ENCODE measurements at places on chromosomes 13 and 19. TPM values are rescaled to one million over a fixed set of nuclear protein-coding genes. Genes with fewer than 3 reads are reported as not detected.

- no peaks in the 10 kb centered on the region for H3K36me3 ChIP-seq
- no peaks in the 10 kb centered on the region for H3K4me1 ChIP-seq
- H3K4me3 ChIP-seq = no peak overlapping the region
- no peak for DNase-seq
- H3K27ac ChIP-seq = no peak overlapping the region
Observed at GRCh38 chr13:34578917-34579316, 363.2 kb upstream of the NBEA start.

GRCh38 chr13:33188093-33188882, 97.3 kb downstream of the STARD13 start:
- DNase-seq = no peak
- H3K4me1 ChIP-seq = peaks cover 7% of the 10 kb centered on the region
- peaks cover 28% of the 10 kb centered on the region for H3K27me3 ChIP-seq
- H3K4me3 ChIP-seq = no peak overlapping the region
- H3K27ac ChIP-seq = no peak overlapping the region

DCT gene
- total RNA-seq = 0.20 TPM

DNA sequence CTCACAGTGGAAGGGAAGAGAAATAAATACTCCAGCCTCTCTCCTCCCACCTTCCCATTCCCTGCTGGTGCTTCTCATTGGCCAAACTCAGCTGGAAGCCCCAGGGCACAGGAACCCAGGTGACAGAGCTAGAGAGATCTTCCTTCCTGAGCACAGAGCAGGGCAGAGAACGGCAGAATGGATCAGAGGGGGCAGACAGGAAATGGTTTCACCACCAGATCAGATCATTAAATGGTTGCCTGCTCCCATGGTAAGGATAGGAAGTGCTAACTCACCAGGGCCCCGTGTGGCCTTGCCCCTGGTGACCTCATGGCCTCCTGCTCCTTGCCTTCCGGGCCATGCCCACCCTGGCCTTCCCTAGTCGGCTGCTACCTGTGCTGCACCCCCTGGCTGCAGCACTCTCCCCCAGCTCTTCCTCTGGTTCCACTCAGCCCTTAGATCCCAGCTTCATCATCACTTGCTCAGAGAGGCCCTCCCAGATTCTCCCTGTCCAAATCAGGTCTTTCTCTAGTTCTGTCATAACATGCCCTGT, 108.7 kb downstream of the DPF1 start:
- no peak overlapping the region for H3K4me3 ChIP-seq
- no peaks in the 10 kb centered on the region for H3K27me3 ChIP-seq
- DNase-seq = no peak
- H3K27ac ChIP-seq = peak overlapping the region; percentile 47
- H3K36me3 ChIP-seq = no peaks in the 10 kb centered on the region
- peaks cover 12% of the 10 kb centered on the region for H3K4me1 ChIP-seq

GRCh38 chr13:33125821-33126570, 109.8 kb downstream of the KL start:
- H3K36me3 ChIP-seq = no peaks in the 10 kb centered on the region
- no peak overlapping the region for H3K4me3 ChIP-seq
- no peak overlapping the region for H3K27ac ChIP-seq
- H3K4me1 ChIP-seq = peaks cover 4% of the 10 kb centered on the region

DNA sequence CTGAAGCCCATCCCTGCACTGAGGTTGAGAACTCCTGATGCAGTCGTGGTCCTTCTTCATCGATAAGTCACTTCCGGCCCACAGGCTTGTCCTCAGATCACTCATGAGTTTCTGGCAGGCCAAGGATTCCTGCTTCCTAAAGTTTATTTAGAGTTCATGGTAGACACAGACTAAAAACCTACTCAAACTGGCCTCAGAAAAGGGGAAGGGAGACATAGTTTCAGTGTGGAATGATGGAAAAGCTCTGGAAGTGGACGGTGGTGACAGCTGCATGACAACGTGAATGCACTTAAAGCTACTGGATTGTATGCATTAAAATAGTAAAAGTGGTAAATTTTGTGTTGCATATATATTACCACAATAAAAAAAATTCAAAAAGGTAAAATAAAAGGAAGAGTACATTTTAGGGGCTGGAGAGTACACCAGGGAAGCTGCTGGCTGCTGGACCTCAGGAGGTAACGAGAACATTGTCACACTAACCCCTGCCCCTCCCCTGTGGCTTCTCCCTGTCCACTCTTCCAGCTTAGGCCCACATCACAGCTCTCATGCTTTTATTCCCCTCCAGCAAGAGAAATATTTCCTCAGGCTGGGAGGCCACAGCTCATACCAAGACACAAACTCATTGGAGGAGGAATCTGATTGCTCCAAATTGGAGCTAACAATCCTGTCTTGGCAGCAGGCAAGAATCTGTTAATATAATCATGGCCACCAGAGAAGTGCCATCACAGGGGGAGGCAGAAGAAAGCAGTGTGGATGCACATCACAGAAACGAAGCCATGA, 741.0 kb downstream of the UQCRFS1 start:
- H3K4me1 ChIP-seq = peaks cover 3% of the 10 kb centered on the region
- no peak overlapping the region for H3K4me3 ChIP-seq
- peak overlapping the region; percentile 19 for H3K27ac ChIP-seq

CGB1 gene
- not detected for total RNA-seq

ABCA7 gene
- 107 TPM for total RNA-seq

GRCh38 chr13:106186366-106187030, 349.0 kb downstream of the EFNB2 start:
- H3K27ac ChIP-seq = no peak overlapping the region
- no peak overlapping the region for H3K4me3 ChIP-seq
- no peaks in the 10 kb centered on the region for H3K27me3 ChIP-seq
- no peak for DNase-seq
- no peaks in the 10 kb centered on the region for H3K36me3 ChIP-seq

DNA sequence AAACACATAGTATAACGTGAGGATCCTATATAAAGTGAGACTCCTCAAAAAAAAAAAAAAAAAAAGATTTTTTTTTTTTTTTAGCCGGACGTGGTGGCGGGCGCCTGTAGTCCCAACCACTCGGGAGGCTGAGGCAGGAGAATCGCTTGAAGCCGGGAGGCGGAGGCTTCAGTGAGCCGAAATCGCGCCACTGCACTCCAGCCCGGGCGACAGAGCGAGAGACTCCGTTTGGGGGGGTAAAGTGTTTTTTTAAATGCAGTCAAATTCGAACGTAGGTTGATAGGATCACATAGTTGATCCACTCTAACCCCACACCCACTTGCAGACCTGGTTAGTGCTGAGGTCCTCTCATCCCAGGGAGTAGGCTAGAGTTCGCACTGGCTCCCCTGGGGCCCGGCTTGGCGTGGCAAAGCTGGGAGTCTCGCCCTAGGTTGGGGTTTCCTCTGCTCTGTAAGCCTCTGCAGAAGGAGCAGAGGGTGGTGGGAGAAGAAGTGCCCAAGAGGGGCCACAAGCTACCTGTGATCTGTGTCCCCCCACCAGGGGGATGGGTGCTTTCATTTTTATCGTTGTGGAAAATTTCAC, 6.5 kb downstream of the RNF225 start:
- H3K27ac ChIP-seq = peak overlapping the region; percentile 90
- peaks cover 6% of the 10 kb centered on the region for H3K27me3 ChIP-seq
- no peaks in the 10 kb centered on the region for H3K36me3 ChIP-seq
- peaks cover 19% of the 10 kb centered on the region for H3K4me1 ChIP-seq
- H3K4me3 ChIP-seq = peak overlapping the region; percentile 9

DKKL1 gene
- total RNA-seq = not detected

- H3K36me3 ChIP-seq = no peaks in the 10 kb centered on the region
- H3K27me3 ChIP-seq = no peaks in the 10 kb centered on the region
- no peak overlapping the region for H3K4me3 ChIP-seq
- no peak overlapping the region for H3K27ac ChIP-seq
- H3K4me1 ChIP-seq = no peaks in the 10 kb centered on the region
Observed at GRCh38 chr13:96792736-96793403, 201.4 kb downstream of the OXGR1 start.

DNA sequence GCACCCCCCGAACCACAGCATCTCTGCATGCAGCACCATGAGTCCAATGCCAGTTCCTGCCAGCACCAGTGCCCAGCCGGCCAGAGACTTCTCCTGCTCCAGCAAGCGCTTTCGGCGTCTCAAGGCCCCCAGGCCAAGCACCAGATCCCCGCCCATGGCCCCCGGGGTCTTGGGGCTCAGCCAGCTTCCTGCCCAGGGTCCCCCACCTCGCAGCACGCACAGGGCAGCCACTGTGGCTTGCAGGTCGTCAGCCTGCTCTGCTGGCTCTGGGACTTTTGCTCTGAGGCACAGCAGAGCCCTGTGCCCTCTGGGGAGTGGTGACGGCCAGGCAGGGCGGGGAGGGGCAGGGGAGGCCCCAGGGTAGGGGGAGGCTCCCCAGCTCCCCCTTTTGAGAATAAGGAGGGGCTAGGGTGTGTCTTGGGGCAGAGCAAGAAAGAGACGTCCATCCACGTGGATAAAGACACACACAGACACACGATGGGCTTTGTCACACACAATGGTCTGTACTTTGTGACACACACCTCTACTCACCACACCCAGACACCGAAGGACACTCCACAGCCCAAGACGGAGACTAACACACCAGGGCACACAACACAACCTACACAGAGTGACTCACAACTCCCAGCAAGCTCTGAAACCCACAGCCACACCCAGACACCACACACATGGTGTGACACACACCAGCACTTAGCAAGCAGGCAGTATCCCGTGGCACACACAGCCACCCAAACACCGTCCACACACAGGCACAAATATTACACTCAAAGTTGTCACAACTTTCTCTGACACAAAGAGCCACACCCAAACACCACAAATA, at the start of gene KCNN4:
Gene KCNN4, minus strand, starts transcription at position 268 of the 820 bp plus-strand sequence. Its CDS starts 112 bp downstream, at position 156.
- peak; percentile 47 for DNase-seq
- H3K36me3 ChIP-seq = peaks cover 3% of the 10 kb centered on the region
- H3K27ac ChIP-seq = peak within 1 kb of the TSS; percentile 95
- peak within 1 kb of the TSS; percentile 80 for H3K4me3 ChIP-seq

GRCh38 chr19:20247016-20247683, 80.1 kb downstream of the ZNF486 start:
- peaks cover 5% of the 10 kb centered on the region for H3K4me1 ChIP-seq
- no peaks in the 10 kb centered on the region for H3K27me3 ChIP-seq
- H3K36me3 ChIP-seq = no peaks in the 10 kb centered on the region
- no peak overlapping the region for H3K27ac ChIP-seq

DNA sequence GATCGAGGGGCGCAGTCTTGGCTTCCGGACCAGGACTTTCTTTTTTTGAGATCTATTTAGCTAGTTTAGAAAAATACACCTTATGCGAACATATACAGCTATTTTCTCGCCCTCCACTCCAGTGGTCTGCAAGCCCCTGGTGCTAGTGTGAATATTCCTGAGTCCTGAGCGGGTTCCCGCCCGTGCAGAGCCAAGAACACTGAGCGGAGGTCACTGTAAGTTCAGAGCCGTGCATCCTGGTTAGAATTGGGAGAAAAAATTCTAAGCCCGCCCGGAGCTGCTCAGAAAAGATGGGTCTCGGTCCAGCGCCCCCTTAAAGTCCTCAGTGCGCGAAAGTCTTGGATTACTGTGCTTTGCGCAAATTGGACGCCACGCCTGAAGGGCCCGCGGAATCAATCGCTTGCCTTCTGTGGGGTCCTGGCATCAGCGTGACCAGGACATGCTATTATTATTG, 117.7 kb downstream of the KCNRG start:
- DNase-seq = no peak
- peaks cover 3% of the 10 kb centered on the region for H3K36me3 ChIP-seq
- H3K4me3 ChIP-seq = peak overlapping the region; percentile 82
- peaks cover 30% of the 10 kb centered on the region for H3K4me1 ChIP-seq
- H3K27me3 ChIP-seq = peaks cover 51% of the 10 kb centered on the region

NDFIP2 gene
- 0.60 TPM for total RNA-seq

DNA sequence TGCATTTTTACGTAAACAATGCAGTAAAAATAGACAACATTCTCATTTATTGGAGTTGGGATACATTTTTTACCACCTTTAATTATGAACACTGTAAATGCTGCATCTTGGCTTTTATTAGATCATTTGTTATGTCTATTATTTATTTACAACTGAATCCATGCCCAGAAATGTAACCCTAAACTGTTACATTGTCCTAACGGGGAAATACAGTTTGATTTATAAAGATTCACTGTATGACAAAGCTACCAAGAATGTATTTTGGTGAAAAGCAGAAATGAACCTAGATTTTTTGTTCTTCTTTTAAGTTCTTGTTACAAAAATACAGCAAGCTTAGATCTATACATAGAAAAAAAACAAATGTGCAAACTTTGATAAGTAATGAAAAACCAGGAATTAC, 1.1 kb downstream of the METTL21C start:
- DNase-seq = no peak
- H3K4me3 ChIP-seq = no peak overlapping the region
- no peaks in the 10 kb centered on the region for H3K4me1 ChIP-seq
- H3K27ac ChIP-seq = no peak overlapping the region
- H3K36me3 ChIP-seq = peaks cover 2% of the 10 kb centered on the region
- peaks cover 44% of the 10 kb centered on the region for H3K27me3 ChIP-seq

DNA sequence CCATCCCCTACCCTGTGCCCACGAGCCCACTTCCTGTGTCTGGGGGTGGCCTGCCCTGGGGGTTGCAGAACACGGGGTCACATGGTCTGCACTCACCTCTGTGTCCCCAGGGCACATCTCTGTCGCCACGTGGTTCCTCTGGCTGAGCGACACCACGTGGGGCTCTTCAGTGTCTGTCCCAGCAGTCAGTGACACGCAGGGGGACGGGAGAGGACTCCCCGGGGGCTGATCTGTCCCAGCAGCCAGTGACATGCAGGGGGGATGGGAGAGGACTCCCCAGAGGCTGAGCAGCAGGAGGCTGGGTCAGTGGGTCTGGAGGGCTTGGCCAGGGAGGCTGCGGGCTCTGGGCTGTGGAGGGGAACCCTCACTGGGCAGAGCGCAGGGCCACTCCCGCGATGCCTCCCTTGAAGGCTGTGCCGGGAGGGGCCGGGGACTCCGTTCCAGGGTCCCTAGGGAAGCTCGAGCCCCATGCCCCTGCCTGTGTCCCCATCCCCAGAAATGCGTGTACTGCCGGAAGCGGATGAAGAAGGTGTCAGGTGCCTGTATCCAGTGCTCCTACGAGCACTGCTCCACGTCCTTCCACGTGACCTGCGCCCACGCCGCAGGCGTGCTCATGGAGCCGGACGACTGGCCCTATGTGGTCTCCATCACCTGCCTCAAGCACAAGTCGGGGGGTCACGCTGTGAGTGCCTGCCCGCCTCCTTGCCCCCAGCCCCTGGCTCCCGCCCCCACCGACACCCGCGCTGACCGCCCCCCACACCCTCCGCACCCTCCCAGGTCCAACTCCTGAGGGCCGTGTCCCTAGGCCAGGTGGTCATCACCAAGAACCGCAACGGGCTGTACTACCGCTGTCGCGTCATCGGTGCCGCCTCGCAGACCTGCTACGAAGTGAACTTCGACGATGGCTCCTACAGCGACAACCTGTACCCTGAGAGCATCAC, 174.8 kb downstream of the KDM4B start:
- peaks cover 12% of the 10 kb centered on the region for H3K4me1 ChIP-seq
- no peak for DNase-seq
- no peaks in the 10 kb centered on the region for H3K27me3 ChIP-seq
- no peak overlapping the region for H3K4me3 ChIP-seq
- no peak overlapping the region for H3K27ac ChIP-seq
